Activated gamma-delta T cell treated with Interleukin-2 at 50 U/mL for 16 hours (primary cell): ENCODE measurements at places on chromosomes 2 and 18.

- DNase-seq, result no peak
These were observed 442.1 kb upstream of the TCF4 start for GRCh38 chr18:56030060-56030459.

- no peak for DNase-seq
These were observed 85.4 kb upstream of the ZCCHC2 start for GRCh38 chr18:62437235-62438017.

DNA sequence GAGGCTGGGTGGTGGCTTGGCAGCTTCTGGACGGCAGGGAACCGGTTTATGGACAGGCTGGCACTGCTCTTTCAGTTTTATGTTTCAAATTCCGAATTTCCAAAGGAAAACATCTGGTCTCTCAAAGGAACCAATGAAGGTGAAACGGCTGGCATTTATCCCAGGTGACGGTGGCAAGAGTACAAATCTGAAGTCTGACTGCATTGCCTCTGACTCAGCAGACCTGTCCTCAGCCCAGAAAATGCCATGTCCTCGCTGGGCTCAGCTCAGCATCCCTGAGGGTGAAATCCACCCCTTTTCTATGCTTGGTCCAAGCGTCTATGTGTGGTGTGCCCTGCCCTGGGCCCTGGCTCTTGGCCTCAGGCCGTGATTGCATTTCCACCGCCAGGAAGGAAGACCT is 38.1 kb downstream of the NAPG start:
- DNase-seq, result no peak

- DNase-seq, result no peak
These were observed 35.0 kb upstream of the DSC1 start for GRCh38 chr18:31197676-31198075.

GRCh38 chr2:121470917-121471316 is 59.8 kb upstream of the RNU4ATAC start:
- DNase-seq, result no peak

DNA sequence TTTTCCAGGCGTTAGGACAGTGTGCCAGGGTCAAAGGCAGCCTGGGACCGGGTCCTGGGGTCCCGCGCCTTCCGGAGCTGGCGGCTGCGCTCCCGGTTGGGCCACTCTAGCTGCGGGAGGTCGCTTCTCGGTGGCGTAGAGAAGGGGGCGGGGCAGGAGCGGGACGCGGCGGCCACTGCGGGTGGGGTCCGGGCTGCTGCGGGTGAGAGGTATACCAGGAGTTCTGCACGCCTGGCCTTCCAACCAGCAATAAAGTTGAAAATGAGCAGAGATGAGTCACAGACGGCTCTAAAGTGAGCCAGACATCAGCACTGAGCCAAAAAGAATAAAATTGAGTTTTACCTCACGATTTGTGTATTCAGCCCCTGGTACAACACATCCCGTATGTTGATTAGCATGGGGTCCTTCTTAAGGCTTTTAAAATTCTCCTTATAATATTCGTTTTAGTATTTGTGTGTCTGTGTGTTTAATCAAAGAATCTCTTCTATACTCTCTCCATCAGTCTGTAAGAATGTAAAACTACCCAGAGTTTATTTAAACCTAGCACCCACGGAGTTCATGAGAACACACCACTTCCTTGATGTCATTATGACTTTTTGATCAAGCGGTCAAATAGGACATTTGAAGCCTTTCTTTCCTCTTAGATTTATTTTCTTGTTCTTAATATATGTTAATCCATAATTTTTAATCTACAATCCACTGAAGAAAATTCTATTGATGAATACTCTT is at the start of gene C1GALT1C1L:
TSS of gene C1GALT1C1L (minus strand) at position 108 of the 729 bp plus-strand sequence. CDS start at position 1, 107 bp downstream.
- DNase-seq, result peak; percentile 7

- DNase-seq, result no peak
These were observed 252.7 kb downstream of the NR4A2 start for GRCh38 chr2:156079845-156080244.

GRCh38 chr18:13236411-13236810 is 17.9 kb downstream of the LDLRAD4 start:
- DNase-seq, result no peak

DNA sequence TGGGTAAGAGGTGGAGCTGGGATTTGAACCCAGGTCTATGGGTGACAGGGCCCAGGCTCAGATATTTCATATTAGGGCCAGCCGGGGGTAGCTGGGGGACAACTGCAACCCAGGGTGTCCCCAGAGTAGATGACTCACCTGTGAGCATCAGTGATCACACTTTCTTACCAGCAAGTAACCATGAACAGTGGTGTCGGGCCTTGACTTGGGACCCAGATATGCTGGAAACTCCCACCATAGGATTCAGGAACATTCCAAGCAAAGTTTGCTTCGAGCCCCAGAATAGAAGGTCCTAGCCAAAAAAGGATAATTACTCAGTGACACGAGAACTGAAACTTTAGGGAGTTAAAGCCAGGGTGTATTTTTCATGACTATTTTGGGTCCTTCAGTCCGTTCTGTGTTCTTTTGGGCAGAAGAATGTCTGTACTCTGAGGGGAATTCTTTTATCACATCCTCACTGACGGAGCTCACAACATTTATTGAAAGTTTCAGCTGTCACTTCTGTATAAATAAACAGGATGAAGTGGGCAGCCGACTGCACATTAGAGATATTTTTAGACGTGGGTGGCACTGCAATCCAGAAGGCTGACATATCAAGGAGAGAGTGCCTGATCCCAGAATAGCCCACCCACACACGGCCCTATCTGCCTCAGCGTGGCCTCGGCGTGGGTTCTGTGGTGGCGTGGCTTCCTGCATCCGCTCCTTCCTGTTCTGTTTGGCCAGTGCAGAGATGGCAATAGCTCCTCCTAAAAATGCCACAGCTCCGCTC is 45.6 kb downstream of the RAMP1 start:
- no peak for DNase-seq

GRCh38 chr18:50398947-50399346 is 24.1 kb downstream of the SKA1 start:
- DNase-seq, result no peak

DNA sequence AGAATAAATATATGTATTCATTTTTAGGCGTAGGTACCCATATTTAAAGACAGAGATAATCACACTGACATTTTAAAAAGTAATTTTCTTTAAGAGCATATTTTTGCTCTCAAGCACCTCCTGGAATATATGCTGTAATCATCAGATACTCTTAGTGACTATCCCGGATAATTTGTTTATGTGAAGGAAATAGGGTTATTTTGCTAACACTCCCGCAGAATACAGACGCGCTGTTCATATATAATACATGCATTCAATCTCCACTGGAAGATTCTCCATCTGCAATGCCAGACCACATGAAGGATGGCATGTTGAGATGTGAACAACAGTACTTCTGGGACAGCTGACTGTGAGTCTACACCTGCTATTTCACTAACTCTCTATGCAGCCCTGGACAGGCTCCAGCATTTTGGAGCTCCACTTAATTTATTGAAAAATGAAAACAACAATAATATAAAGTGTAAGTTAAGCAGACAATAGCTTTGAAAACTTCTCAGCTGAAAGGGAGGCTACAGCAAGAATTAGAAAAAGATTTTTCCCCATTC is 430.6 kb downstream of the TMX3 start:
- no peak for DNase-seq

DNA sequence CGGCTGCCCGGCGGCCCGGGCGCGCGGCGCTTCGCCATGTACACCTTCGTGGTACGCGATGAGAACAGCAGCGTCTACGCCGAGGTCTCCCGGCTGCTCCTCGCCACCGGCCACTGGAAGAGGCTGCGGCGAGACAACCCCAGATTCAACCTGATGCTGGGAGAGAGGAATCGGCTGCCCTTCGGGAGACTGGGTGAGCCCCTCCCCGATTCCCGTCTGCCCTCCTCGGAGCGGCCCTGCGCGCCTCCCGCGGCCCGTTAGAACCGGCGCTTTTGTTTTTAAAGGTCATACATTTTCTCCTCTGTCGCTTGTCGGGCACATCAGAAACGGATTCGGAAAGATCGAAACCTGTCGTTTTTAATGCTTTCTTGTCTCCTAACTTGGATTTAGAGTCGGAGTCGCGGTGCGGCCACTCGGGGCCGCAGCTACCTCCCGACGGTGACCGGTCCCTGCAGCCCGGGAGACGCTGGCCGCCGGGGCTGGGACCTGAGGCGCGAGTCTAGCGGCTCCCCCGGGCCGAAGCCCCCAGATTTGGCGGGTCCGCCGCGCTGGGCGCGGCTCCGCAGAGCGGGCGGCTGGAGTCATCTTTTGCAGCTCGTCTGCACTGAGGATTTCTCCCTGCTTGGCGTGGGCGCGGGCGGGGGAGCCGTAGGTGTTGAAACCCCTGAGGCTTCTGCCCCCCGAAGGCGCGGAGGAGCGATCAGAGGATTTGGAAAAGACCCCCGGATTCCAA is 519 bp downstream of the TTL start:
- peak; percentile 13 for DNase-seq

- DNase-seq, result no peak
These were observed 115.8 kb downstream of the TTC27 start for GRCh38 chr2:32743480-32744236.

GRCh38 chr2:43609290-43609918 is 13.6 kb upstream of the THADA start:
- peak; percentile 31 for DNase-seq

DNA sequence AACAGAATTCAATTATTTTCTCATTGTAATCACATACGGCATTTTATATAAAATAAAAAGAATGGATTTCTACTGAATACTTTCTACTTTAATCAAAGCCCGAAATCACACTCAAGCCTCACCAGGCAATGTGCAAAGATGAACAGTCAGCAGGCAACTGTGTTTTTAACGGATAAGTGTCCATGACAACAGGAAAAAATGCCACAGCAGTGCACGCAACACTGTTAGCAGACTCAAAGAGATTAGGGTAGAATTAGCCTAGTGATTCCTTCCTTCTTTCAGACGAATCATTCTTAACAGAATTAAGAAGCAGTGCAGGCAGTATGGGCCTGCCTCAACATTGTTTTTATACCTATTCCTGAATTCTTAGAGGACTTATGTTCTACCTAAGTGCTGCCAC is 135.6 kb downstream of the CDH2 start:
- no peak for DNase-seq

DNA sequence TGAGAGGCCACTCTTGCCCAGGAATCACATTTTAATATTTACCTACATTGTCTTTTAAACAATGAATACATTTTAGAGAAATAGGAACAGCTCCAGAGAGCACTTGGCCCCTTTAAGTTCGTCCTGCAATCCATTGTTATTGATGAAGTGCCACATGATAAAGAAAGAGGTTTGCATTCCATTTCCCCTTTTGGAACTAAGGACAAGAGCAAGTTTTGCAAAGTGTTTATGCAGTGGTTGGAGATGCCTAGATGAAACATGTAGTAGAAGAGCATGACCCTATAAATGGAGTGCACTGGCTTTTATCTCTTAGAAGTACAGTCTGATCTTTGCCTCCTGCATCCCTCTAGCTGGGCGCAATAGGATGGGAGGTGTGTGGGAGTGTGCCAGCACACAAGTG is 118.7 kb upstream of the CNTNAP5 start:
- DNase-seq, result no peak

DNA sequence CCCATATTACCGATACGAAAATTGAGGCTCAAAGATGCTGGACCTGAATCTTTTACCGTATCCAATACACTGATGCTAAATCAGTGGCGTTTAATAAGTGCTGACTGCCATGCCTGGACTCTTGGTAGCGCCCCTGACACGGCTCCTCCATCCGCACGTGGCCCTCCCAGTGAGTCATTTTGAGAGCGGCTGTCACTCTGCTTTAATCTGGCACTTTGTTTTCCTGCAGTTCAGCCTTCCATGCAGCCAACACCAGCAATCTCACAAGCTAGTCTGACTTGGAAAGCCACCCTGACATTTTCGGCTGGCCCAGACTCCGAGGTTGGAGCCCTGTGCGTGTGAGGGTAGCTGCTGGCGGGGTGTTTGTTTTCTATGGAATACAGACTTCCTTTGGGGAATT is 155.1 kb upstream of the LMAN1 start:
- no peak for DNase-seq

GRCh38 chr18:56286775-56287325 is 351.5 kb downstream of the TXNL1 start:
- DNase-seq, result no peak

DNA sequence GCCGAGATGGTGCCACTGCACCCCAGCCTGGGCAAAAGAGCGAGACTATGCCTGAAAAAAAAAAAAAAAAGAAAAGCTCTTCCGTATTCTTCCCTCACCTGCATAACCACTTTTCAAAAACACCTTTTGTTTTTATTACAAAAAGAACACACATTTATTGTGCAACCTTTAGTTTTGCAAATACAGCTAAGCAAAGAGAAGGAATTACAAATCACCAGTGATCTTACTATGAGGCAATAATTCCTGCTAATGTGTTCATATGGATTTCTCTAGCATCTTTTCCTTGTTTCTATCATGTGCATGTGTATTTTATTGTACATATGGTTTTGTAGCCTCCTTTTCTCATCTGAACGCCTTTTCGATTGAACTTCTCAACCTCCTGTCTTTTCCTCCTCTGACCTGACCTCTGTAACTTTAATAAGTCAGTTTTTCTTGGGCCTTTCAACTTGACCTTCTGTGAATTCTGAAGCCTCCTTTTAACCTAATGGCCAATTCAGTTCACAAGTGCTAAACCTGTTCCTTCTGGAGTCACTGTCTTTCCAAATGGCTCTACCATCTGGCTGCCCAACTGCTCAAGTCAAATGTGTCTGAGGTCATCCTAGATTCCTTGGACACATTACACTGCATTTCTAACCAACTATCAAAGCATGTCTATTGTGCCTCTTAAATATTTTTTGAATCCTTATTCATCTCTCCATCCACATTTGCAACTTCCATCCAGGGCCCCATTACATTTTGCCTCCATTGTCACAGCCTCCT is 59.1 kb upstream of the DAPL1 start:
- DNase-seq, result no peak

DNA sequence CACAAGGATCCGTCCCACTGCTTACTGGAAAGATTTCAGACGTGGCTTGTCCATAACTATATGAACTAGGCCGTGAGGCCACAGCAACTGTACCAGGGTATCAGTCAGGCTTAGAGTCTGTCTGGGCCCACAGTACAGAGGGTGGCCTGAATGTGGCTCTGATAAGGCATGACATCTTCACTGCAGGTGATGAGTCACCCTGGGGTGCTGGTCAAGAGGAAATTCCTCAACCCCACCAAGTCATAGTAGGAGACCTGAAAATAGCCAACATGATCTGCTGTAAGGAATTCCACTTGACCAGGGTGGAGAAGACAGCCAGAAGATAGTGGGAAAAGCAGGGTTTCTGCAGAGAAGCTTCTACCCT is 107.7 kb downstream of the INHBB start:
- no peak for DNase-seq

DNA sequence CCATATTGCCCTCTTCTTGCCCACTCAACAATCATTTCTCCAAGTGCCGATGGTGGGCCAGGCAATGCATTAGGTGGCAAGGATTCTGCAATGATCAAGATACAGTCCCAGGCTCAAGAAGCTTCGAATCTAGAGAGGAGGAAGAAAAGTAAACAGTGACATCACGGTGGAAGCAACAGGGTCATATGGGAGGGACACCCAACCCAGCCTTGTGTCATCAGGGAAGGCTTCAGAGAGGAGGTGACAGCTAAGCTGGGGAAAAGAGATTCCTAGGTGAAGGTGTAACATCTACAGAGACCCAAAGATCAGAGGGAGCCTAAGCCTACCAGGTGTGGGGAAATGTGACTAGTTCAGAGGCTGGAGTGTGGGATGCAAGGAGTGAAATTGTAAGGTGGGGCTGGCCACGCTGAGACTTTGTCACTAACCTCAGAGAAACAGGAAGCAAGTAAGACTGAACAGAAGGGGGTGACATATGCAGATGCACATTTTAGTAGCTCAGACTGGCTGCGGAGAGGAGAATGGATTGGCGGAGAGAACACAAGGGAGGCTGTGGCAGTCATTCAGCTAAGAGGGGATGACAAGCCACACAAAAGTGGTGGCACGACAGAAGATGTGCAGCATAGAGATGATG is 104.9 kb downstream of the ANKRD44 start:
- peak; percentile 67 for DNase-seq

- no peak for DNase-seq
These were observed 27.1 kb upstream of the SPTBN1 start for GRCh38 chr2:54429054-54429453.
